ENCODE measurements at places on chromosomes 12 and 14. TPM values are rescaled to one million over a fixed set of nuclear protein-coding genes. Genes with fewer than 3 reads are reported as not detected.
A peak's percentile ranks its signal among the peaks of the same experiment; 100 is the strongest.

The BMP4 gene
- total RNA-seq, result 76.4 TPM

DNA sequence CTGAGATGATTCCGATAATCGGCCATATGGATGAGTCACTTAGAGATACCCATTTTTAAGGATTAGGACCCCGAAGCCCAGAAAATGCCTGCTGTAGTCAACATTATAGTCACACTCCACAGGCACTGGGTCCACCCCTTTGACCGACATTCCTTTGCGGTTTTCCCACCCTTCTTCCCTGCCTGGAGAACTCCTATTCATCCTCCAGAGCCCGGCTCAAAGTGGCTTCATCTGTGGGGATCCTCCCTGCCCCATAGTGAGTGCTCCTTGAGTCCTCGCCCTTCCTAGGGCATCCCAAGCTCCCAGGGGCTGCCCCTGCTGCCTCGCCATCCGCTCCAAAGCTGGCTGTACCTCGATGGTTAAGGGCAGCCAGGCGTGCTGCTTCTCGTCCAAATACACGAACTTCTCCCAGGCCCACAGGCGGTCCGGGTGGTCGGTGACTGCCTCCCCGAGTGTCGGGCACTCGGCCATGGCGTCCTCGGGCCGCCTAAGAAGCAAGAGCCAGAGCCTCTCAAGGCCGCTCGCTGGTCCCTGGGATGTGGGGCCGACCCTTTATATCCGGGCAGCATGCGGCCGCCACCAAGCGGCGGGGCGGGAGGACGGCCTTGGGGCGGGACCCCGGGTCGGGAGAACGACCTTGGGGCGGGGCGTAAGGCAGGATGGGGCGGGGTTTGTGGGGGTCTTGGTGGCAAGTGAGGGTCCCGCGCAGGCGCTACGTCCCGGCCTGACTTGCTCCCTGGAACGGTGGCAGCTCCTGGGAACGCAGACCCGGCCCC is at the start of gene TCL1A:
Gene TCL1A, minus strand, starts transcription at position 530 of the 776 bp plus-strand sequence. Its CDS starts 59 bp downstream, at position 471.
- no peaks in the 10 kb centered on the region for H3K36me3 ChIP-seq
- peaks cover 20% of the 10 kb centered on the region for H3K27me3 ChIP-seq
- H3K27ac ChIP-seq, result no peak within 1 kb of the TSS
- H3K4me1 ChIP-seq, result no peaks in the 10 kb centered on the region
- DNase-seq, result peak; percentile 8
- H3K4me3 ChIP-seq, result no peak within 1 kb of the TSS

DNA sequence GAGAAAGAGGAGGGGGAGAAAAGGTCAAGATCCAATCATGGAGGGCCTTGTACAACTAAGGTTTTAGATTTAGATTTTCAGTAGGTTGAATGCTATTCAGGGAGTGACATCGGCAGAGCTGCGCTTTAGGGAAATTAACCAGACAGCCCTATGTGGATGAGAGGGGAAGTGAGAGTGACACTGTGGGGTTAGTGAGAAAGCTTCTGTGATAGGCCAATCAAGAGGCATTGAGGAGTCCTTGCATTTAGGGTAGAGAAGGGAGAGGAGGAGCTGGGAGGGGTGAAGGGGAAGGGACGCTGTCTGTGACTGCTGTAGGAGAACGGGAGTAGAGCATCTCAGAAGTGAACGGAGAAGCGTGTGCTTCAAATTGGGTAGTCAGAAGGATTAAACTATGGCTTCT is 3.4 kb downstream of the HSD17B6 start:
- H3K4me3 ChIP-seq, result no peak overlapping the region
- no peaks in the 10 kb centered on the region for H3K27me3 ChIP-seq
- DNase-seq, result peak; percentile 33
- no peaks in the 10 kb centered on the region for H3K4me1 ChIP-seq
- no peak overlapping the region for H3K27ac ChIP-seq

The CDCA4 gene
- 2.9 TPM for total RNA-seq

The C14orf119 gene
- 8.5 TPM for total RNA-seq

- no peaks in the 10 kb centered on the region for H3K27me3 ChIP-seq
- H3K27ac ChIP-seq, result no peak overlapping the region
- H3K36me3 ChIP-seq, result no peaks in the 10 kb centered on the region
- H3K4me1 ChIP-seq, result no peaks in the 10 kb centered on the region
- no peak for DNase-seq
- H3K4me3 ChIP-seq, result no peak overlapping the region
Observed at GRCh38 chr14:24701062-24701461, 67.1 kb upstream of the GZMB start.

DNA sequence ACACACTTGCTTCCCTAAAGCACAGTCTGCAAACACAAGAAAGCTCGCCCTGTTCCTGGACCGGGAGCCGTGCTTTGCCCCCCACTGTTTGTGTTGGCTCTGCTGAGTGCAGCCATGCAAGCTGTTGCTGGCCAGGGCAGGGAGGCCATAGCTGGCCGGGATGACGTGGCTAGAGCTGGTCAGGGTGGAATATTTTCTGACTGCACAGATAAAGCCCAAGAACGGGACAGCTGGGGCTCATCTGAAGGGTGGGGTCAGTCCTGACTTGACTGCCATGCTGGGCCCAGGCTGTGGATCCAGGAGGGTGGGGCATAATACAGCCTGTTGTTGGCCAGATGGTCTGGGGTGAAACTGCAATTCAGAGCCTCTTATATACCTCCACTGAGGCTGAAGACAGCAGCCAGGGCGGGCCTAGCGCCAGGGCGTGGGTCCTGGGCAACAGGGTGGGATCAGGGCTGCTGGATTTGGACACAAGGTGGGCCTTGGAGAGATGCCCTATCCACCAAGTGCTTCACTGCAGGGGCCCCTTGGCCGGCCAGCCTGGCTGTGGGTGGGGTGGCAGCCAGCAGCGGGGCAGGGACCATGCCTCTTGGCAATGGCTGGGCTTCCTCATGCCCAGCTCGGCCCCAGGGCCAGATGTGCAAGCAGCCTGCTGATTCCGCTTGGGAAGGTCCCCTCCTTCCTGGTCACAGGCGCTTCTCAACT is 14.8 kb downstream of the KMT5A start:
- H3K4me3 ChIP-seq, result no peak overlapping the region
- H3K4me1 ChIP-seq, result peaks cover 31% of the 10 kb centered on the region
- peak overlapping the region; percentile 77 for H3K27ac ChIP-seq
- no peaks in the 10 kb centered on the region for H3K27me3 ChIP-seq
- peaks cover 96% of the 10 kb centered on the region for H3K36me3 ChIP-seq
- DNase-seq, result peak; percentile 73

GRCh38 chr14:102187568-102188001 is 47.9 kb downstream of the WDR20 start:
- H3K4me3 ChIP-seq, result no peak overlapping the region
- H3K27me3 ChIP-seq, result no peaks in the 10 kb centered on the region
- H3K36me3 ChIP-seq, result no peaks in the 10 kb centered on the region
- H3K27ac ChIP-seq, result peak overlapping the region; percentile 67
- no peak for DNase-seq
- H3K4me1 ChIP-seq, result peaks cover 81% of the 10 kb centered on the region

GRCh38 chr12:54359762-54360351 is 4.4 kb downstream of the GPR84 start:
- peaks cover 20% of the 10 kb centered on the region for H3K4me1 ChIP-seq
- H3K36me3 ChIP-seq, result no peaks in the 10 kb centered on the region
- no peaks in the 10 kb centered on the region for H3K27me3 ChIP-seq
- peak overlapping the region; percentile 61 for H3K4me3 ChIP-seq

GRCh38 chr12:101666052-101666728 is 31.2 kb upstream of the CHPT1 start:
- no peaks in the 10 kb centered on the region for H3K36me3 ChIP-seq
- no peak overlapping the region for H3K4me3 ChIP-seq
- no peaks in the 10 kb centered on the region for H3K27me3 ChIP-seq
- H3K4me1 ChIP-seq, result no peaks in the 10 kb centered on the region

GRCh38 chr12:106358396-106359241 is 1.1 kb downstream of the POLR3B start:
- H3K4me1 ChIP-seq, result peaks cover 28% of the 10 kb centered on the region
- peak overlapping the region; percentile 91 for H3K27ac ChIP-seq
- no peaks in the 10 kb centered on the region for H3K27me3 ChIP-seq
- no peaks in the 10 kb centered on the region for H3K36me3 ChIP-seq
- DNase-seq, result peak; percentile 34
- peak overlapping the region; percentile 75 for H3K4me3 ChIP-seq

The RTN1 gene
- total RNA-seq, result not detected

DNA sequence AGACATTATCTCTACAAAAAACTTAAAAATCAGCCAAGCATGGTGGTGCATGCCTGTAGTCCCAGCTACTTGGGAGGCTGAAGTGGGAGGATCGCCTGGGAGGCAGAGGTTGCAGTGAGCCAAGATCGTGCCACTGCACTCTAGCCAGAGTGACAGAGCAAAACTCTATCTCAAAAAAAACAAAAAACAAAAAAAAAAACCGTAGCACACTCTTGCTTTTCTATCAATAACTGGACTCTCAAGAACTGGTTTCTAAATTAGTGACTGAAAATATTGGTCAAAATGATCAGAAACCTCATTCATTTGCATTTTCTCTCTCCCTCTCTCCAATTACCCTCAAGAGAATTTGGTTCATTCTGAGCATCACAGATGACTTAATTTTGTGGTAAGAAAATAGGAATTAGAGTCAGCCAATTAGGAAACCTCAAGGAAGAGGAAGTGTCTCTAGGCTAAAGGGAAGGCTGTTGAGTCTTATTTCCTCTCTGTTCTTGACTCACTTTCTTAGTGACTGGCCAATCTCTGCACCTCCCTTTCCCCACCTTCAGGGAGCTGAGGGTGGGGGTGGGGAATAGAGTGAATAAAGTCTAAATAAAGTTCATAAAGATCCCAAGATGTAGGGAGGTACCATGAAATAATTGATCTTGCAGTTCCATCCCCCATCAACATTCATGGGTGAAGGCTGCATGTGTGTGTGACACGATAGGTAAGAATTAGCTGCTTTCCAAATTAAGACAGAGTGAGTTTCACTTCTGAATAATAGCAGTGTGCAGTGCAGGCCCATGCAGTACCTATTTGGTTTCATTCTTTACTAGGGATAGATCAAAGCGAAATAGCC is 6.8 kb upstream of the PSMA6 start:
- peak overlapping the region; percentile 73 for H3K27ac ChIP-seq
- H3K4me1 ChIP-seq, result peaks cover 3% of the 10 kb centered on the region
- DNase-seq, result no peak
- H3K4me3 ChIP-seq, result no peak overlapping the region
- peaks cover 9% of the 10 kb centered on the region for H3K36me3 ChIP-seq

- H3K27me3 ChIP-seq, result no peaks in the 10 kb centered on the region
- H3K27ac ChIP-seq, result no peak overlapping the region
- DNase-seq, result no peak
Observed at GRCh38 chr12:30687265-30687986, 8.2 kb downstream of the IPO8 start.

The TTC7B gene
- total RNA-seq, result 48.7 TPM

The DDX24 gene
- total RNA-seq, result 84.4 TPM

The CKB gene
- 216 TPM for total RNA-seq

The FITM1 gene
- total RNA-seq, result not detected

- no peaks in the 10 kb centered on the region for H3K4me1 ChIP-seq
- H3K27ac ChIP-seq, result no peak overlapping the region
- DNase-seq, result no peak
- no peaks in the 10 kb centered on the region for H3K27me3 ChIP-seq
- H3K36me3 ChIP-seq, result no peaks in the 10 kb centered on the region
Observed at GRCh38 chr12:94206886-94207285, 58.5 kb downstream of the PLXNC1 start.

Measured in stomach (tissue), 19 donors.